ENCODE measurements at places on chromosomes 1 and 21. TPM values are rescaled to one million over a fixed set of nuclear protein-coding genes. Genes with fewer than 3 reads are reported as not detected.

DNA sequence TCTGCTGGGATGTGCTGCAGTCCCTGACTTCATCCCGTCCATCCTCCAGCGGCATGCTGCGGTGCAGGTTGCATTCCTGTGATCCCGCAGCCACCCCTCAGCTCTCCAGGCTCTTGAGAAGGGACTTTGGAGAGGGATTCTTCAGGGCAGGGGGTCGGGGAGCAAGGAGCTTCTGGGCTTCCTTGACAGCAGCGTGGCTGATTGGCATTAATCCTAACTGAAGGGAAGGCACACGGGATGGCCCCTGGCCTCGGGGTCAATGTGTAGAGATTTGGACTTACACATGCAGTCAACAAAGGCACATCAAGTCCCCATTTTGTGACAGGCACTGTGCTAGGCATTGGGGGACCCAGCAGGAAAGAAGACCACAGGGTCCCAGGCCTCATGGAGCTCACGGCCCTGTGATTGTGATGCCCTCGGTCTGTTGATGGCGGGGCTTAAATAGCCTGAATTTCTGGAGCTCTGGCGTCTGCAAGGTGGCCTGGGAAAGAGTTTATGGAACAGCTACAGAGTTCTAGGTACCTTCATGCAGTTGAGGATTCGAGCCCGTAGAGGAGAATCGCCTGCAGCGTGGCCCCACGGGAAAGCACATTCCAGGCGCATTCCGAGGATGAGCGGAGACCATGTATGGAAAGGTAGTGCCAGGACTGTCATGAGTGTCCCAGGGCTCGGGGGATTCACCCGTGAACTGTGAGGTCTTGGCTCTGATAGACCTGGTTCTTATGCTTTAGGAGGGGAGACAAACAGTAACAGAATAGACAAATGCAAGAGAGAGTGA, 20.1 kb downstream of the PSEN2 start:
- peak; percentile 72 for DNase-seq

DNA sequence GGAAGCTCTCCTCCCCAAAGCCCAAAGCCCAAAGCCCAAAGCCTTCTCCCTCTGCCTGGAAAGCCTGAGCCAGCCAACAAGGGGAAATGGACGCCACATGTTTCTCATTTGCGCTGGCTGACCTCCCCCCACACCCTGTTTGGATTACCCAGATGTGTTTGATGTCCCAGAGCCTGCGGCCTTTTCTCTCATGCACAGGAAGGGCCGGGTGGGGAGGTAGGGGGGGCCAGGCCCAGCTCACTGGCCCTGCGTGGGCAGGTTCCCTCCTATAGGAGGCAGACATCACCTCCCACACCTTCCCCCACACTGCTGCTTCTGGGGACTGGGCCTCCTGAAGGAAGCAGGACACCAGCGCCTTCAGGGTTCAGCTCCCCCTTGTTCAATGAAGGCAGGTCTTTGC, 116.3 kb downstream of the NAV1 start:
- DNase-seq: no peak

DNA sequence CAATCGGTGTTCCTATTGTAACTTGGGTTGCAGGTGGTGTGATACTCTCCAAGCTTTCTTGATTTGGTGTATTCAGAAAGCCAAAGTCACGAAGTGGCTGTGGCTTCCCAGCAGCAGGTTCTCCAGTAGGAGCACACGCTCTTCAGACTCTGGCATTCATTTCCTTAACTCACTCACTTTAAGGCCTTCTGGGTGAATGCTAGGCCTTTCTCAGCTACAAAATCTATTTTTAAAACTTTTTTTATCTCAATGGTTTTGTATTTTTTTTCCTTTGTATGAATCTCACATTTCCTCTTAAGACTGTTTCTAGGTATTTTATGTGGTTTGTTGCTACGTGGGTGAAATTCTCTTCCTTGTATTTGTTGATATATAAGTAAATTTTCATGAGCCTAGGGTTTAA, 22.9 kb upstream of the PKN2 start:
- no peak for DNase-seq

DNA sequence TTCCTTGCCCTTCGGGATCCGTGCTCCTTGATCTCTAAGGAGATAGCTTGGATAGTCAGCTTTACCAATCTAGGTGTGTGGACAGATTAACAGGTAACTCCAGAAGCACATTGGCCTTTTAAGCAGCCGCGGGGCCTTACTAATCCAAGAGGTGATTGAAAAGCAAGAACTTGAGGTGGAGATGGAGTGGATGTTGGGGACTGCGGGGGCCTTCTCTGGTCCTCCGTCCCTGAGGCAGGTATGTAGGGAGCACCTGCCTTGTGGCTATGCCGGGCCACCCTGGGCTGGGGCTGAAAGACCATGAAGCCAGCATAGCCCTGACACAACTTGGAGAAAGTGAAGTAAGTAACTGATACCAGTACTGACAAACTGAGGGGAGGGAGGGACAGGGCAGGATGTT, 10.6 kb downstream of the SOX13 start:
- DNase-seq: no peak

GRCh38 chr1:8541961-8542521, 224.1 kb downstream of the SLC45A1 start:
- DNase-seq: no peak

DNA sequence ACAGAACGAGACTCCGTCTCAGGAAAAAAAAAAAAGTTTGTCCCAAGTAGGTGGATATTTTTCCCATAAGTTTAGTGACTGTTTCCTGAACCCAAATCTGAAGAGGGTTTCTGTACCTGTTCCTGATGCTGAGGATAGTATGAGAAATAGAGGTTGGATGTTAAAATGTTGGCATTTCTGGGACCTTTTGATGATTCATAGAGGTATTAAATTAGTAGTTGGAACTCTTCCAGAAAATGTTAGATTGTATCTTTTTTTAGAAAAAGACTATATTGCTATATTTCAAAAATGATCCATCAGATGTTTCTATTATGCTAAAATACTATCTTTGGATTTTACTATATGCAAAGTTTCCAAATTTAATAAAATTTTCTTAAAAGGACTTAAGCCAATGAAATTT, 2.9 kb upstream of the CENPL start:
- DNase-seq: no peak

DNA sequence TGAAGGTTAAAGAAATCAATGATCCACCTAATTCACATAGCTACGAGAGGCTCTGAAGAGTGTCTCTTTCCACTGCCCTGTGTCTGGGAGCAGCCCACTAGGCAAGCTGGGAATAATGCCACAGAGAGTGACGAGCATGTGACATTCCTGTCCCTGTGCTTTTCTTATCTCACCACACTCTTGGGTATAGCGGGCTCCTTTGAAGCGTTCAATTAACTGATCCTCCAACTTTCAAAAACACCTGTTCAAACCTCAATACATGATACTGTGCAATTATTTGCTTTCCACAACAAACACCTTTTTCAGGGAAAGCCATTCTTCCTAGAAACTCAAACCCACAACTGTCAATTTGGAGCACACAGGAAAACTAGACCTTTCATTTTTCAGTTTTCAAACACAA, 43.4 kb downstream of the PLPP3 start:
- DNase-seq: no peak

GRCh38 chr1:28394136-28394535, 24.6 kb downstream of the PHACTR4 start:
- DNase-seq: no peak

DNA sequence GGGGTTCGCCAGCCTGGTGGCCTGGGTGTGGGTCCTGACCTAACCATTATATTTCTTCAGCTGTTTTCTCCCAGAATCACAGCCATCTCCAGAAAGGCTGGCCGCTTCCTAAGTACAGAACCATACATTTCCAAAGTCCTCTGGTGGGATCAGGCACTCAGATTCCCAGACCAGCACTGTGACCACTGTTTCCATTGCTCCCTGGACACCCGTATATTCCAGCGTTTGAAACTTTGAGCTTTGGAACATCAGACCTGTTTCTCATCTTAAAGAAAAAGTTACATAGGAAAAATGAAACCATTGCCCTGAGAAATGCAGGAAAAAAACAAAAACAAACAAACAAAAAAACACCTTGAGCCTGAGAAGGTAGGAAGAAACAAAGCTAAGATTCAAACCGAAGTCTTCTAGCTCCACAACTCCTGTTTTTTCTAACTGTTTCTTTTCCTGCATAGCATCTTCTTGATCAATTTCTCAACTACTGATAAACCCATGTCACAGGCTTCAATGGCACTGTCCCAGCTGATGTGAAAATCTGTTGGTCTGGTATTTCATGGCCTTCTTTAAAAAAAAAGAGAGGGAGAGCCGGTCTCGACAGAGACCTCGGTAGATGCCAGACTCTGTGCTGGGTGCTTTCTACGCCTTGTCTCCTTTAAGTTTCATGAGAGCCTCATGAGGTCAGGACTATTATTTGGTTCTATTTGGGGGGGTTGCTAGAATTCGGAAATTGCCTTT, 221.3 kb downstream of the TOMM20 start:
- DNase-seq: no peak

- no peak for DNase-seq
Measured at GRCh38 chr1:222596696-222597095, 7.0 kb upstream of the TAF1A start.

GRCh38 chr1:48750109-48750508, 26.6 kb downstream of the BEND5 start:
- no peak for DNase-seq

- no peak for DNase-seq
Measured at GRCh38 chr21:28776251-28776650, 216.4 kb downstream of the LTN1 start.

- no peak for DNase-seq
Measured at GRCh38 chr1:184716158-184716557, 38.5 kb downstream of the EDEM3 start.

- no peak for DNase-seq
Measured at GRCh38 chr1:116680752-116681151, 13.2 kb upstream of the IGSF3 start.

GRCh38 chr1:68801440-68801839, 304.6 kb upstream of the DEPDC1 start:
- no peak for DNase-seq

DNA sequence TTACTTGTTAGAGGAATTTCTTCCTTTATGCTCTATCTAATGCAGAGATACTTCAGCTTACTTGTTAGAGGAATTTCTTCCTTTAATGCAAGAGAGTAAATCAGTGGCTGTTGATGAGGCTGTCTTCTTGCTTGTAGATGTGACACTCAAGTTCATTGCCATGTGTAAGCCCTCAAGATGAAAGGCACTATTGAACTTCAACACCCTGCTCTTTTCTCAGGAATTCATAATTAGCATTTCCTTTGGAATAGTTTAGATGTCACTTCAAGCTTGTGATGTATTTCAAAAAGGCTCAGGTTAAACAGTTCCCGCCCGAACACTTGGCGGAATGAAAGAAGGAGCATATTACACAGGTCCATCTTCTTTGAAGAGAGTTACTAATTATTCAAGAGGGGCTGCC, 251.9 kb downstream of the RGS7 start:
- DNase-seq: no peak

- peak; percentile 88 for DNase-seq
Measured at GRCh38 chr1:181089676-181090544, 1.4 kb downstream of the IER5 start.

PPIAL4G gene
- not detected for total RNA-seq

CYP4A22 gene
- not detected for total RNA-seq

LEFTY2 gene
- total RNA-seq: 0.65 TPM

MSH4 gene
- total RNA-seq: 0.81 TPM

A3GALT2 gene
- total RNA-seq: not detected

SEMA4A gene
- total RNA-seq: 2.7 TPM

PTBP2 gene
- total RNA-seq: 15.0 TPM

TLCD4 gene
- 91.6 TPM for total RNA-seq

PFKL gene
- total RNA-seq: 60.3 TPM

STMN1 gene
- 55.4 TPM for total RNA-seq

ANKRD65 gene
- 1.8 TPM for total RNA-seq

Data from cardiac septum (tissue), 1 donor.